NCI-H1048 (cell line): ENCODE measurements at places on chromosomes 5 and 9.

GRCh38 chr5:135397084-135397483 is 1.9 kb downstream of the MACROH2A1 start:
- no peak for DNase-seq

- no peak for DNase-seq
Measured at GRCh38 chr9:100366121-100366520, 13.4 kb upstream of the TEX10 start.

DNA sequence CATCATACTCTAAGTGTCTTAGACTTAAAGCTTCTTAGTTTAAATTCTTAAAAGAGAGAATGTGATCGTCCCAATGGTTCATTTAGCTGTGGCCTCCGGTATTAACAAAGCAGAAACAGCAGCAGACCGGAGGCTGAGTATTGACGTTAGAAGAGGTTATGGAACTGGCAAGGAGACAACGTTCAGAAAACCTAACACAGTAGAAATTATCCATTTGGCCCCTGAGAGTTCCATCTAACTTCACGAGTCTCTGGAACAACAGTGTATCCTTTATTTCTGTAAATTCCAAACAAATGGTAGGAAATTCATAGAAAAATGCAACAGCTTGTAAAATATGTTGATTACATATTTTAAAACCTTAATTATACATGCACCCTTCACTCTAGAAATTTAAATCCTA is 107.3 kb upstream of the PTGER4 start:
- DNase-seq, result no peak

DNA sequence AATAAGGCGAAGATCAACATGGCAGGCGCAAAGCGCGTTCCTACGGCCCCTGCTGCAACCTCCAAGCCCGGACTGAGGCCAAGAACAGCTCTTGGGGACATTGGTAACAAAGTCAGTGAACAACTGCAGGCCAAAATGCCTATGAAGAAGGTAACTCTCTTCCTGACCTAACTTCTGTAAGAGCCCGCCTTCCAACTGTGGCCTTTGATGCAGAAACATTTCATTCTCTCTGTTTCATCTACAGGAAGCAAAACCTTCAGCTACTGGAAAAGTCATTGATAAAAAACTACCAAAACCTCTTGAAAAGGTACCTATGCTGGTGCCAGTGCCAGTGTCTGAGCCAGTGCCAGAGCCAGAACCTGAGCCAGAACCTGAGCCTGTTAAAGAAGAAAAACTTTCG is 979 bp downstream of the CCNB1 start:
- no peak for DNase-seq

GRCh38 chr9:81680506-81680905 is 8.8 kb downstream of the TLE1 start:
- no peak for DNase-seq

- DNase-seq, result no peak
Measured at GRCh38 chr9:90299968-90300367, 342.7 kb downstream of the DIRAS2 start.

GRCh38 chr5:10753178-10753577 is 7.9 kb downstream of the DAP start:
- no peak for DNase-seq

GRCh38 chr5:112930082-112930344 is 8.0 kb upstream of the REEP5 start:
- no peak for DNase-seq

- no peak for DNase-seq
Measured at GRCh38 chr5:142667831-142668230, 18.1 kb downstream of the FGF1 start.

GRCh38 chr9:84755380-84755779 is 85.9 kb downstream of the NTRK2 start:
- no peak for DNase-seq

DNA sequence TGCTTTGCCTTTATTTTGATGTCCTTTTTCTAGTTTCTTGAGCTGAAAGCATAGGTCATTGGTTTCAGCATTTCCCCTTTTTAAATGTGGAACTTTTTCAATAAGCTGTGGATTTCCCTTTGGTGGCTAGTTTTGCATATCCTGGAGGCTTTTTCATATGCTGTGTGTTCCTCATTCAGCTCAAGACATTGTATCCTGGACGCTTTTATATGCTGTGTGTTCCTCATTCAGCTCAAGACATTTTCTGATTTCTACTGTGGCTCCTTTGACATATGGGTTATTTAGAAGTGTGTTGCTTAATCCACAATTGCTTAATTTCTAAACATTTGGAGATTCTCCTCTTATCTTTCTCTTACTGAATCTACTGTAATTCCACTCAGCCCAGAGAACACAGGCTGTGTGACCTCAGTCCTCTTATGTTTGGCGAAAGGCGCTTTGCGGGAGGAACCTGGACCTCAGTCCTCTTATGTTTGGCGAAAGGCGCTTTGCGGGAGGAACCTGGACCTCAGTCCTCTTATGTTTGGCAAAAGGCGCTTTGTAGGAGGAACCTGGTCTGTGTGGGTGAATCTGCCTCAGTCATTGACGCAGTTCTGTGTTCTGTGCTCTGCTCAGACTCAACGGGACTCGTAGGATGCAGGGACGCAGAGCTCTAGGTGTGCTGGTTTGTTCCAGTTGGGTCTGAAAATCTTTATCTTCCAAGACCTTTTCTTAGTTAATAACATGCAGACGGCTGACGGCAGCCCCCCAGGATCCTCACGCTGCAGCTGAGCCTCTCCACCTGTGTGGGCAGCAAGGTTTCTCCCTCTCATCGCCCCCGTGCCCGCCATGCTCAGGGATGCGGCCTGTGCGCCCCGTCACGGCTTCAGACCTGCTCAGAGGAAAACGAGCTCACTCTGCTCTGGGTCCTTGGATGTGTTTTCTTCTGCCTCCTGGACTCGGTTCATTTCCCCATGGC is 6.0 kb upstream of the SLC9A3 start:
- DNase-seq, result no peak

GRCh38 chr5:57422341-57422740 is 60.3 kb downstream of the ACTBL2 start:
- DNase-seq, result no peak

- DNase-seq, result no peak
Measured at GRCh38 chr5:157511651-157512644, 51.9 kb downstream of the NIPAL4 start.

GRCh38 chr5:151676314-151676712 is 10.4 kb downstream of the SPARC start:
- no peak for DNase-seq

DNA sequence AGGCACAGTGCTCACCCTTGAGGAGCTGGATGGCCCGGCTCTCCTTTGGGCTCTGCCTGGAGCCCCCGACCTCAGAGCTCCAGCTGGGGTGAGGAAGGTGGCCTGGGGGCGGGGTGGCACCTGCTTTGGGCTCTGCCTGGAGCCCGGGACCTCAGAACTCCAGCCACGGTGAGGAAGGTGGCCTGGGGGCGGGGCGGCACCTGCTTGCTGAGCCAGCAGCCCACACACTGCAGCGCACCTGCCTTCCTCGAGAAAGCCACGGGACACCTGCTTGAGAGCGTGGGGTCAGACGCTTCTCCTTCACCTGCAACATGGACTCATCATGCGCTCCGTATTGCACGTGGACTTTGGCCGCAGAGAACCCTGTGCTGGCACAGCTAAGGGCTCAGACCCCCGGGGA is 51.8 kb downstream of the IRX2 start:
- DNase-seq, result no peak

DNA sequence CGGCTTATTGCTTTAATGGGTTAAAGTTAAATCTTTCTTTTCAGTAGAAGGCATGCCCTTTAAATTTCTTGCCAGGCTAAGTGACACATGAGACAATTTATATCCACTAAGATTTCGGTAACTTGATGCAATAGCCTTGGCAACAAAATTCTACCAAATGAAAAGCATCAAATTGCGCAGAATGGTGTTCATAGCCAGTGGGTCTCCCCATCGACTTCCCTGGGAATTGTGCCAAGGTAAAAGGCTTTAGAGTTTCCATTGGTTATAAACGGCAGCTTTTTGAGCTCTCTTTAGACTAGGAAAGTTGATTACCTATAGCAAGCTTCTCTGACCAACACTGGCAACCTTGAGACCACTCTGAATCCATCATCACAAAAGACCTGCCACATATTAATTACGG is 358.4 kb downstream of the ARRDC3 start:
- DNase-seq, result no peak

- no peak for DNase-seq
Measured at GRCh38 chr9:134060546-134060945, 7.3 kb downstream of the BRD3 start.

- no peak for DNase-seq
Measured at GRCh38 chr5:8184455-8185063, 315.6 kb downstream of the MTRR start.

GRCh38 chr5:146675636-146676035 is 159.6 kb upstream of the GPR151 start:
- DNase-seq, result no peak

DNA sequence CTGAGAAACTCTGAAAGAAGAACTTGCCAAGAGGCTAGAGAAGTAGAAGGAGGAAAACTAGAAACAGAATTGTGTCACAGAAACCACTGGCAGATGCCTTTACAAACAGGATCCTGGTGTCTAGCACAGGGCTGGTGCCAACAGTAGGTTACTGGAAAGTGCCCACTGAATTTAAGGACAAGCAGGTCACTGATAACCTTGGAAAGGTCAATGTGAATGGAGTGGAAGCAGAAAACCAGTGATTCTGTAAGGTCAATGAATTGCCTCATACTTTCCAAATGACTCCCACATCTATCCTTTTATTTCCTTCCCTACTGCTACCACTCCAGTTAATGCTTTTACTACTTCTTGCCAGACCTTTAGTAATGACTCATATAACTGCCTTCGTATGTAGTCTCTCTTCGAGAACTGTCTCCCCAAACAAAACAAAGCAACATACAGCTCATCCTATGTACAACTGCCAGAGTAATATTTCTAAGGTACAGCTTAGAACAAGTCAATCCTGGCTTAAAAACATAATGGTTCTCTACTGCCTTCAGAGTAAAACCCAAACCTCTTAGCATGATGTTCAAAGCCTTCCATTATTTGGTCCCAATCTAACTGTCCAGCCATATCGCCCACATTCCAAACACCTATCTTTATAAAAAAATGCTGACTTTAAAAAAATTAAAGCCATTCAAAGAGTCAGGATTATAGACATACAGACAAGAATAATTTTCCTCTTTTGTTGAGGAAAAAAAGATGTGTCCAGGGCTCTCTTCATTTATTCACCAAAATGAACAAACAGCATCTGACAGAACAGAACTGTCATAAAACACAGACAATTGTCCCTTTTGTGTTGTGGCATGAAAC is 52.5 kb downstream of the NR3C1 start:
- no peak for DNase-seq
